ENCODE measurements at places on chromosomes 16 and 17.

GRCh38 chr17:59963738-59964481 is 630 bp downstream of the RNFT1 start:
- H3K4me1 ChIP-seq, result peaks cover 17% of the 10 kb centered on the region
- no peaks in the 10 kb centered on the region for H3K27me3 ChIP-seq
- peak overlapping the region; percentile 97 for H3K4me3 ChIP-seq

GRCh38 chr16:79765901-79766394 is 165.4 kb upstream of the MAF start:
- no peak overlapping the region for H3K4me3 ChIP-seq
- H3K27ac ChIP-seq, result no peak overlapping the region
- H3K27me3 ChIP-seq, result peaks cover 18% of the 10 kb centered on the region
- no peaks in the 10 kb centered on the region for H3K36me3 ChIP-seq
- peaks cover 8% of the 10 kb centered on the region for H3K4me1 ChIP-seq
- DNase-seq, result no peak

DNA sequence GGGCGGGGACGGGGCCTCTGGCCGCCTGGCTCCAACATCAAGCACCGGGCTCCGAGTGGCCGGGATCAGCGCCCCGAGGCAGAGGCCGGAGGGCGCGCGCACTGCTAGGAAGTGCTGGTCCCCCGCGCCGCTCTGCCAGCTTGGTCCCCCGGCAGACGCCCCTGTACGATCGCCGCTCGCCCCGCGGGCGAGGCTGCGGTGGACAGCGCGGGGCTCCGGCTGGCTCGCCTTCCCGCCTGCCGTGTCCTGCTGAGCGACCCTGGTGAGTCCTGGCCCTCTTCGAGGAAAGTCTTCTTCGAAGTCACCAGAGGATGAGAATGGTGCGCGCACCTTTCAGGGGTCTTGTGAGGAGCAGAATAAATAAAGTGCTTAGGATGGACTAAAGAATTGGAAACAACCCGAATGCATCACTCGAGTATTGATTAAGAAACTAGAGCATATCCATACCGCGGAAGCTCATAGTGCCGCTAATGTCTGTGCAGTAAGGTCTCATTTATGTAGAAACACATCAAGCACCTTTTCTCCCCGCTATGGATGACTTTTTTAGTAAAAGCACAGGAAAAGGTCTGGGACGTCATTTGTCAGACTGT is 392 bp downstream of the ZNF213 start:
- peaks cover 3% of the 10 kb centered on the region for H3K36me3 ChIP-seq
- peak overlapping the region; percentile 86 for H3K27ac ChIP-seq
- H3K4me3 ChIP-seq, result peak overlapping the region; percentile 99
- DNase-seq, result no peak
- H3K27me3 ChIP-seq, result no peaks in the 10 kb centered on the region
- peaks cover 22% of the 10 kb centered on the region for H3K4me1 ChIP-seq

DNA sequence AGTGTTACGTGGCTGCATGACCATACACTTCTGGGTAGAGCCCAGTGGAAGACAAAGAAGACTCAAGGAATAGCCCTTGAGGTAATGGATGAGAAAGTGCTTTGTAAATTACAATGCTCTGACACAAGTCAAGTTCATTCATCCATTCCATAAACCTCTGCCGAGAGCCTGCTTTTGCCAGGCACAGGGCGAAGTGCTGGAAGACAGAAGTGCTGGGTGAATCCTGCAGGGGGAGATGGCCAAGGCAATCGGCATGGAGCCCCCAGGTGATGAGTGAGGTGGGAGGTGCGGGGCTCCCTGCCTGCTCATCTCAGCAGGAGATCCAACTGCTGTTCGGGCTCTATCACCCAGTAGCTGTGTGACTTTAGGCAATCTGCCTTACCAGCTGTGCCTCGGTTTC is 2.8 kb upstream of the SOCS3 start:
- H3K4me3 ChIP-seq, result no peak overlapping the region
- peaks cover 24% of the 10 kb centered on the region for H3K4me1 ChIP-seq
- no peak for DNase-seq
- H3K27me3 ChIP-seq, result peaks cover 38% of the 10 kb centered on the region

GRCh38 chr16:1674751-1675664 is 3.1 kb upstream of the JPT2 start:
- H3K27me3 ChIP-seq, result no peaks in the 10 kb centered on the region
- H3K27ac ChIP-seq, result no peak overlapping the region
- H3K4me3 ChIP-seq, result no peak overlapping the region
- peaks cover 10% of the 10 kb centered on the region for H3K4me1 ChIP-seq
- no peak for DNase-seq

All from activated naive CD8-positive, alpha-beta T cell treated with anti-CD3 and anti-CD28 coated beads, Interleukin-2, amount 10 ng/mL, durations not matched to agents 7 days and 5 days (primary cell).